ENCODE measurements at places on chromosomes 12 and 14. TPM values are rescaled to one million over a fixed set of nuclear protein-coding genes. Genes with fewer than 3 reads are reported as not detected.

Gene LPAR5
- total RNA-seq = 1.1 TPM

GRCh38 chr14:93720981-93721483, 67.3 kb downstream of the PRIMA1 start:
- no peak for DNase-seq

Gene ACVR1B
- 16.7 TPM for total RNA-seq

- no peak for DNase-seq
Observed at GRCh38 chr14:83004456-83005006, 1470.9 kb upstream of the SEL1L start.
